CD4-positive, alpha-beta memory T cell (primary cell): ENCODE measurements at places on chromosomes 7 and 10. TPM values are rescaled to one million over a fixed set of nuclear protein-coding genes. Genes with fewer than 3 reads are reported as not detected.
A peak's percentile ranks its signal among the peaks of the same experiment; 100 is the strongest.

The OIT3 gene
- 0.20 TPM for total RNA-seq

The ASB15 gene
- total RNA-seq: not detected

The TEX47 gene
- not detected for total RNA-seq

The UNCX gene
- not detected for total RNA-seq

The PLAU gene
- total RNA-seq: 0.64 TPM

The PALD1 gene
- not detected for total RNA-seq

The NRCAM gene
- total RNA-seq: 0.22 TPM

The RELN gene
- not detected for total RNA-seq

The C10orf105 gene
- total RNA-seq: 0.12 TPM

- H3K4me3 ChIP-seq: no peak overlapping the region
- H3K4me1 ChIP-seq: no peaks in the 10 kb centered on the region
- no peaks in the 10 kb centered on the region for H3K36me3 ChIP-seq
- H3K27ac ChIP-seq: no peak overlapping the region
Observed at GRCh38 chr7:52261057-52261456, 774.4 kb upstream of the POM121L12 start.

DNA sequence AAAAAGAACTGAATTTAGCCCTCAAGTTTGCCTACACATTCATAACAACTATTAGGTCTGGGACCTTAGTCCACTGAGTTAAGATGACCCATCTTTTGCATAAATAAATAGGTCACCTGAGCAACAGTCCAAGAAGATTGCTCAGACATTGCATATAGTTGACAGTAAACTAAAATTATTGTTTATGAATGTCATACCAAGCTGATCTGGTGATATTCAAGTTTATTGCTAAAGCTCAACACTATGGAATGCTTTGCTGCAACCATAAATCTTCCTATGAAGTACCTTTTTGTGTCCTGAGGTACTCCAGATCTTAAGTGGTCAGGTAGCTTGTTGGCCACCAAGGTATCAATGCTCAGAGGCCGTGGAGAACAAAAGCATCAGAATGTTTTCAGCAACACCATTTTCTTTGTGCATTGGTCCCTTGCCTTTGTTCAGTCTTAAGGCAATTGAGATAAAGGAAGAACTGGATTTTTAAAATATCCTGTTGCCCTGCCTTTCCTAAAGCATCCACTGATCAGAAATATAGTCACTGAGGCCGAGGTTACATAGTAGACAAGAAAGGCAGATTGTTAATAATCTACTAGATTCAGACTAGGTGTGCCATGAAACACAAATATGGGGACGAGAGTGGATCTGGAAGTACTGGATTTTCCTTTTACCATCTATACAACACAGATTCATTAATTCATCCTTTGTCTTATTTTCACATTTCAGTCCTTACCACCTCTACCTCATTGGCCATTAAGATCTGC lies 321.3 kb downstream of the PTEN start:
- no peaks in the 10 kb centered on the region for H3K4me1 ChIP-seq
- H3K4me3 ChIP-seq: no peak overlapping the region
- no peaks in the 10 kb centered on the region for H3K27me3 ChIP-seq

DNA sequence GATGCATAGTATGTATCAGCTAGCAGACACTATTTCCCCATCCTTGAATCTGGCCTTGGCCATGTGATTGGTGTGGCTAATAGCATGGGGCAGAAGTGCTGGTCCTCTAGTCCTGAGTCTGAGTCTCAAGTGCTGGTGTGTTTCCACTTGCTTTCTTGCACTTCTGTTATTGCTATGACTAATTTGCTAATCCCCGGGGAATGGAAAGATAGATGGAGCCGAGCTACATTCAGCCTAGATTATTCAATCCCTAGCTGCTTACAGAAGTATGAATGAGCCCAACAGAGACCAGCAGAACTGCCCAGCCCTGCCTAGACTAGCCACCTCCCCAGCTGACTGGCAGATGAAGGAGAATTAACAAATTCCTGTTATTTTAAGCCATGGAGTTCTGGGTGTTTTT lies 53.2 kb upstream of the SYPL1 start:
- H3K4me1 ChIP-seq: no peaks in the 10 kb centered on the region
- no peaks in the 10 kb centered on the region for H3K27me3 ChIP-seq
- no peak for DNase-seq
- H3K36me3 ChIP-seq: no peaks in the 10 kb centered on the region
- no peak overlapping the region for H3K4me3 ChIP-seq
- no peak overlapping the region for H3K27ac ChIP-seq

GRCh38 chr10:129253161-129253864 lies 213.7 kb upstream of the MGMT start:
- H3K4me3 ChIP-seq: no peak overlapping the region
- no peaks in the 10 kb centered on the region for H3K27me3 ChIP-seq

GRCh38 chr10:2201534-2202099 lies 464.3 kb upstream of the ADARB2 start:
- no peak overlapping the region for H3K4me3 ChIP-seq
- H3K36me3 ChIP-seq: no peaks in the 10 kb centered on the region
- H3K4me1 ChIP-seq: no peaks in the 10 kb centered on the region

DNA sequence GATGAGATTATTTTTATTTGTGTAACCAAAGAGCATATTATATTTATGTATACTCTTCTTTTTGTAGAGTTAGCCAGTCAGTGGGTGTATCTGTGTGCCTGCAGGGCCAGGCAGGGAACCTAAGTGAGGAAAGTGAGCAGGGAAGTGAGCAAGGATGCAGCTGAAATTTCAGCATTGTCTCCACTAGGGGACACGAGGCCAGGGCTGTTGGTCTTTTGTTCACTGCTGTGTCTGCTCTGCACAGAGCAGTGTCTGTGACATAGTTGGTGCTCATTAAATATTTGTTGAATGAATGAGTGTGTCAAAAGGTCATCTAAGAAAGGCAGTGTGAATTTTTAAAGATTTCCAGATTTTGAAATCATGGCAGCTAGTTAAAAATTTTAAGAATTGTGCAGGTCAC lies 51.8 kb downstream of the SUGCT start:
- no peak overlapping the region for H3K4me3 ChIP-seq
- no peak overlapping the region for H3K27ac ChIP-seq
- no peak for DNase-seq
- no peaks in the 10 kb centered on the region for H3K36me3 ChIP-seq
- H3K27me3 ChIP-seq: no peaks in the 10 kb centered on the region

- H3K27me3 ChIP-seq: no peaks in the 10 kb centered on the region
- no peaks in the 10 kb centered on the region for H3K4me1 ChIP-seq
- DNase-seq: no peak
- H3K4me3 ChIP-seq: no peak overlapping the region
- no peaks in the 10 kb centered on the region for H3K36me3 ChIP-seq
Observed at GRCh38 chr7:46170792-46171191, 249.7 kb upstream of the IGFBP3 start.

DNA sequence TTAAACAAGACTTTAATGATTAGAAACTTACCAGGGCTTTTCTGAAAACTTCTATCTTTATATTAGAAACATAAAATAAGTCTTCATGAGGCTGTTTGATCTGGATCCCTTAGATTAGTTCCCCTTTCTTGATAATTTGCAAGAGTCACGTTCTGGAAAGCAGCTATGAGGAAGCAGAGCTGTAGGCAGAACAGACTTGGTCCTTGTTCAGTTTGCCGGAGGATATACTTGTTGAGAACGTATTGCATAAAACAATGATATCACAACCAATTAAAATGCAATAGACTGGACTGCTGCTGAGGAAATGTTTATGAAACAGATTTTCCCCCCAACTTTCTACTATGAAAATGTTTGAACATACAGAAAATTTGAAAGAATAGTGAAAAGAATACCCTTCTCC lies 2.8 kb downstream of the SAMD9L start:
- DNase-seq: no peak
- peaks cover 30% of the 10 kb centered on the region for H3K4me1 ChIP-seq
- peaks cover 45% of the 10 kb centered on the region for H3K36me3 ChIP-seq
- H3K27me3 ChIP-seq: no peaks in the 10 kb centered on the region
- no peak overlapping the region for H3K27ac ChIP-seq

DNA sequence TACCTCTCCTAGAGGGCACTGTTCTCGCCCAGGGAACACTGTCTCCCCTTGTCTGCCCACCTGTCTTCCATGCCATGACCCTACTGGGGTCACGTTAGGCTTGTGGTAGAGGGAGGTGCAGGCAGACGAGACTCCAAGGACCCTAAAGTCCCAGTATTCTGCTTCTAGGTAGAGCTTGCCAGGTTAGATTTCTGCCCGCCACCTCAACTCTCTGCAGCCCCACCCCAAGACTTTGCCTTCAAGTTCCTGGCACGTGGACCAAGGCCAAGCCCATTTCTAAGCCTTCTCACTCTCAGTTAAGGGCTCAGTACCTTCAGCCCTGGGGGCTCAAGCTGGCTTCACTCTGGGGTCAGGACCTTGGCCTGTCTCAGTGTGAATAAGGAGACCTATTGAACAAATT lies 16.1 kb downstream of the PRKAG2 start:
- H3K4me1 ChIP-seq: no peaks in the 10 kb centered on the region
- H3K27ac ChIP-seq: no peak overlapping the region
- H3K4me3 ChIP-seq: no peak overlapping the region
- no peaks in the 10 kb centered on the region for H3K27me3 ChIP-seq

DNA sequence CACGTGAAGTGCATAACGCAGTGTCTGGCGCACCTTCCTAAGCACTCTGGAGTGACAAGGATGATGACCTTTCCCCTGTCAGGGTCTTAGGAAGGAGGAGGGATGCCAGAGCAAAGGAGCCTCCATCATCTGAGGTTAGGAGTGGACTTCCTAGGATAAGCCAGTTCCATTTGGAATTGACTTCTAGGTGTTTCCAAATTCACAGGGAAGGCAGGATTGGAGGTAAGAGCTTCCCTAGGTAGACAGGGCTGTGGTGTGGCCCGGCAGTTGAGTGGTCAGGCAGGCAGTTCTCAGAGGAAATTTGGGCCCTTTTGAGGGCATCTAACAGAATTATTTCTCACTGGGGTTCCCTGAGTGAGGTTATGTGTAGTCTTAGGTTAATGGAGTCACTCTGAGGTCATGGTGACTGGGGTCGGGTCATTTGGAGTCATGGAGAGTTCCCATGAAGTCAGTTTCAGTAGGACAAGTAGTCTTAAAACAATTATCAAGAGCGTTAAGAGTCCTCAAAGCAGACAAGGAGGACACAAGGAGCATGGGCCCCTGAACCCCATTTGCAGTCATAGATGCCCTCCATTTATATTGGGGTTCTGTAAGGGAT lies 8.2 kb downstream of the PPIF start:
- H3K4me3 ChIP-seq: no peak overlapping the region
- H3K36me3 ChIP-seq: peaks cover 34% of the 10 kb centered on the region
- no peak for DNase-seq
- H3K27me3 ChIP-seq: no peaks in the 10 kb centered on the region
- H3K4me1 ChIP-seq: no peaks in the 10 kb centered on the region

- no peak overlapping the region for H3K27ac ChIP-seq
- no peaks in the 10 kb centered on the region for H3K36me3 ChIP-seq
- no peak overlapping the region for H3K4me3 ChIP-seq
- H3K4me1 ChIP-seq: no peaks in the 10 kb centered on the region
Observed at GRCh38 chr10:85986777-85987176, 379.8 kb downstream of the GRID1 start.

DNA sequence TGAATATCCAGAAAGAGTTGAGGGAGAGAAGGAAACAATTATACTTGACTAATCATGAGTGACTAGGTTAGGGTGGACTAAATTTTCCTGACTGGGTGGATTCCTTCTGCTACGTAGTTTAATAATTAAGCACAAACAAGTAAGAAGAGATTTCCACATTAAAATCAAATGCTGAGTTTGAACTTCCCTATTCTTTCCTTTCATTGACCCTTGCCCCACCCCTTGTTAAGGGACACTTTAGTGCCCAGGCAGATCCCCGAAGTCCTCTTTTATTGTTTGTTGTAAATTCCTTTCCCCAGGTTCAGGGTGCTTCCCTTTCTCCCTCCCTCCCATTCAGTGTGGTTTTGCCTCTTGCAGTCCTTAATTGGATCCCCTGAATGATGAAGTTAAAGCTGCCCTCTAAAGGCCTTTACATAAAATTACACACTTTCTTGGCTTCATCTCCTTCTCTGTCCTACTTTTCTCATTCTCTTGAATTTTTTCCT lies 8.8 kb upstream of the SPAM1 start:
- H3K27ac ChIP-seq: no peak overlapping the region
- no peaks in the 10 kb centered on the region for H3K4me1 ChIP-seq
- no peak overlapping the region for H3K4me3 ChIP-seq

DNA sequence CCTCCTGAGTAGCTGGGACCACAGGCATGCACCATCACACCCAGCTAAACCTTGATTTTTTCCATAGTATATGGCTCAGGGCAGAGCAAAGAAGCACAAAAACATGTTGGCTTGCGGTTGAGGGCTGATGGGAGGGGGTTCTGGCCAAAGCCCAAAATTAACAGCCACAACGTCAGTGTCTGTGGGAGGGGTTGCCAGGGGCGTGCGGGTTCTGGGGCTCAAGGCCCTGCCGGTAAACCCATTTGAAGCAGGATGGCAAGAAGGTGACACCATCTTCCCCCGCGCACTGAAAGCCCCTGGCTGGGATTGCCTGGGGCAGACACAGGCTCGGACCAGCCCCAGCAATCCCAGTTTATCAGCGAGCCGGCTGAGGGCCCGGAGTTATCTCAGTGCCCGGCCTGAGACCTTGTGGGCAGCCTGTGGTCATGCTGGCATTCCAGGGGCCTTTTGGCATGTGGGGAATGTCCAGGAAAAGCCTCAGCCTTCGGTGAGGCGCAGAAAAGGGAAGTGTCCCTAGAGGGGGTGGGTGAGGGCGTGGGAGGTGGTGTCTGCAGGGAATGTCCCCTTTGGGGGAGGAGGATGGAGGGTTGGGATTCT lies 167.7 kb upstream of the TNRC18 start:
- H3K4me1 ChIP-seq: peaks cover 33% of the 10 kb centered on the region
- H3K27ac ChIP-seq: no peak overlapping the region
- H3K36me3 ChIP-seq: no peaks in the 10 kb centered on the region
- DNase-seq: no peak
- peaks cover 15% of the 10 kb centered on the region for H3K27me3 ChIP-seq

DNA sequence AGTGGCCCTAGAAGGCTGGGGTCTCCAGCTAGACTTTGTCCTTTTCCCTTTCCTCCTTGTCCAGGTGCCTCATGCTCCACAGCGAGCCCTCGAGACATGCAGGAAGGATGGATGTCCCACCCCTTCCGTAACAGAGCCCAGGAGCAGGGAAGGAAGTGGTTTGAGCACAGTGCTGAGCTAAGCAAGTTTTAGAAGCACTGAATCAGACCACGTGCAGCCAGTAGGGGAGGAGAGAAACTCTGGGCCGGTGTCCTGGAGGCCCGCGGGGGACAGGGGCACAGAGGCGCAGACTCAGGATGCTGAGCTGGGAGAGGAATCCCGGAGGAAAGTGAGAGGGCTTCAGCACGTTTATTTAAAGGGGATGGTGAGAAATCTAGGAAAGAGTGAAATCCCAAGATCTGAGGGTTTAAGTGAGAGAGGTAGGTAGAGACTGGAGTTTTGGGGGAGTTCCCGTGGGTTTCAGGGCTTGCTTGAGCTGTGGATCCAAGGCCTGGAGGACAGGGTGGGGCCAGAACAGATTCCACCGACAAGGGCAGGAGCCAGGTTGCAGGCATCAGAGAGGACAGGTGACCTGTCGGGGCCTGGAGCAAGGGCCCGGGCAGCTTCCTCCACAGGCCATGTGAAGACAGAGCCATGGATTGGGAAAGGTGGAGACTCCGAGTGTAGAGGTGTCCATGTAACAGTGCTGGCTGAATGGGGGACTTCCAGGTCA lies 4.4 kb upstream of the IRF5 start:
- DNase-seq: peak; percentile 56
- peak overlapping the region; percentile 35 for H3K27ac ChIP-seq
- H3K27me3 ChIP-seq: no peaks in the 10 kb centered on the region
- H3K36me3 ChIP-seq: no peaks in the 10 kb centered on the region

GRCh38 chr7:28615091-28615490 lies 202.8 kb downstream of the CREB5 start:
- DNase-seq: no peak
- H3K27me3 ChIP-seq: no peaks in the 10 kb centered on the region
- H3K27ac ChIP-seq: no peak overlapping the region
- H3K4me3 ChIP-seq: no peak overlapping the region

- no peaks in the 10 kb centered on the region for H3K36me3 ChIP-seq
- H3K4me3 ChIP-seq: peak within 1 kb of the TSS; percentile 82
- H3K27ac ChIP-seq: peak within 1 kb of the TSS; percentile 97
- no peaks in the 10 kb centered on the region for H3K27me3 ChIP-seq
Observed at GRCh38 chr7:2555121-2556052, at the start of gene BRAT1. Gene BRAT1 (minus strand): TSS chr7:2555524. CDS start chr7:2554431, 1,093 bp downstream.
